ENCODE measurements at places on chromosomes 5 and 9.
A peak's percentile ranks its signal among the peaks of the same experiment; 100 is the strongest.

DNA sequence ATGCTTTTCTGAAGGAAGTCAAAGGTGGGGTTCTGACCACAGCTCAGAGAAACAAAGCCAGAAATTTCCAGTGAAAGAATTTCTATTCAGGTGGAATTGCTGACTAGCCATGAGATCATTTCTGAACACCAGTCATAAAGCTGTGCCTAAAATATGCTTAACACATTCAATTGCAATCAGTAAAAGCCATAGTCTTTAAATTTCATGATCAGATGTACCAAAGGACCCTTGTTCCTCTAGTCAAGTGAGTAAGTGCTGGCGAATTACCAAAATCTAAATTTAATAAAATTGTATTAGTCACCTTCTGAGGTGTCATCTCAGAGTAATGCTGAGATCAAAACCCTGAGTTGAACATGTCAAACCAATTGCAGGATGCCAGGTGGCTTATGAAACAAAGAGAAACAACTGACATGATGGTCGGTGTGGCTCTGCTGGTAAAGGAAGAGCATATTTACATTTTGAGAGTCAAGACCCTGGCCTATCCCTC is 334.2 kb upstream of the CCNH start:
- no peak for DNase-seq

DNA sequence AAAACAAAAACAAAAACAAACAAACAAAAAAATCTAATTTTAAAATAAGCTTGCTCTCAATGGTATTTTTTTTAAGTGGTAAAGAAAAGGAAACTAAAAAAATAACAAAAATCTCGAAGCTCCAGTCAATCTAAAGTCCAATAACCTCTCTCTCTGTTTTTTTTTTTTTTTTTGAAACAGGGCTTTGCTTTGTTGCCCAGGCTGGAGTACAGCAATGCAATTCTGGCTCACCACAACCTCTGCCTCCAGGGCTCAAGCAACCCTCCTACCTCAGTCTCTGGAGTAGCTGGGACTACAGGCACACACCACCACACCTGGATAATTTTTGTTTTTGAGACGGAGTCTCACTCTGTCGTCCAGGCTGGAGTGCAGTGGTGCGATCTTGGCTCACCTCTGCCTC is 25.9 kb upstream of the GLDC start:
- no peak for DNase-seq

DNA sequence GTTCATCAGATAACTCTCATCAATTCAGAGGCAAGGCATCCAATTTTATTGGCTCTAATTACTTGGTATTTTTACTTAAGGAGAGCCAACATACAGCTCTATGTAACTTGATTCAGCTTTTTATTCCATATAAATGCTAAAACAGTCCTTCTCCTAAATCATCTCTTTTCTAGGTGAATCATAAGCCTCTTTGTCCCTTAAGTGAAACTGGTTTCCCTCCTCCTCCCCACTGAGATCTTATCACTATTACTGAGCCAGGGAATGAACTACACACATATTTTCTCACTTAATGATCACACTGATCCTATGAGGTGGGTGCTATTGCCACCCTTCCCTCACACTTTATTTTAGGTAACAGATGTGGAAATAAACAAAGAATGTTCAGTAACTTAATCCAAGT is 1143.8 kb downstream of the MAT2B start:
- DNase-seq, result no peak

GRCh38 chr9:5113523-5113922 is 71.9 kb downstream of the INSL6 start:
- no peak for DNase-seq

DNA sequence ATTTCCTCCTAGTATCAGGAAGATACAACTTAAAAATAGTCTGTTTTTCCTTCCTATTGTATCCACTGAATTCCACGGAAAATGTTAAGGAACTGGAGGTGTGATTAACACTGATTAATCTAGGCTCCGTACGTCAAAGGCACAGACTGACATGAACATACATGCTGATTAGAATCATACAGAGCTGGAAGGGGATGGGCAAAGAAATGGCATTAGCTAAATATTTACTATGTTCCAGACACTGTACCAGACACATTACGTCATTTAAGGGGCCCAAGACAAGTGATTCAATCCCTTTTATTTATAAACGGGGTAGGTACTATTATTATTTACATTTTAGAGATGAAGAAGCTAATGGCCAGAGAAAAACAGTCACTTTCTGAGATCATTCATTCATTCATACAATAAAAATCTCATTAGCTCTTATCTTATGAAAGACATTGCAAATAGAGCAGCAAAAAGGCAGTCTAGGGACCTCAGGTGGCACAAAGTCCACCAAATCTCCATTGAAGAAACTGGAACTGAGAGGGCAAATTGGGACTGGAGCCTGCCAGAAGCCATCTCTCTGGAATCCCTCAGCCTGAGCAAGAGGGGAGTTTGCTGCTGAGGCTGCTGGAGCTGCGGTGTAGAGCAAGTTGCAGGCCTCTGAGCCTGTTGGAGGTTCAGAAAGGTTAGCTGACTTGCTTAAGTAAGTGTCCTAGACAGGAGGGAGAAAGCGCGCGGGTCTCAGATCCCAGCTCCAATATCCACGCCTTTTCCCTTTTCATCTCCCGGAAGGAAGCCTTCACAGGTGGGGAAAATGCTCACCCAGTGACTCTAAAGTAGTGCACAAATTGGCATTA is 1.6 kb upstream of the TGFBR1 start:
- no peak for DNase-seq

DNA sequence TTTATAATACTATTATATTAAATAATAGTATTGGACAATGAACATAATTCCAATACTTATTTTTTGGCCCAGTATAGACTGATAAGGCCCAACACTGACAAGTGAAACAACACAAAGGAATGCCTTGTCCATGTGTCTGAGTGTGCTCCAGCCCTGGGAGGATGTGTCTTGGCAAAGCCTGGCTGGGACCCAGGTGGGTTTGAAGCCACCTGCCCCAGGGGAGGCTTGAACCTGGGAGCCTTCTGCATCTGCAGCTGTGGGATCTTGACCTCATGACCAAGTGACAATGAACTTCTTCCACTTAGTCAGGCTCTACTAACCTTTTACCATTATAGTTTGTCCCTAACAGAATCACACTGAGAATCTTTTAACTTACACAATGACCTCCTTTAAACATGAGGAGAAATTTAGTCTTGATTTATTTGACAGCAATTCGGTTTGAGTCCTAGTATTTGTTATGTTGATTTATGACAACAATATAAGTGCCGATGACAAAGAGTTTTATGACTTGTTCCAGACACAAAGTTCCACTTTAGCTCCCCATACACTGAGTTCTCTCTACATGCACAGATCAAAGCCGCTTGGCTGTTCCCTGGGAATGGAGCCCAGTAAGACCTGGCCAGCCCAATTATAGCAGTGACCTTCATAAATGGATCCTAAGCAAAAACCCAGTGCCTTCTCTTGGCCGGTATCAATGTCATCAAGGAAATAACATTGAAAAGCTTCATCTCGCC is 294.5 kb downstream of the CTNND2 start:
- no peak for DNase-seq

GRCh38 chr5:173615884-173616576 is 420 bp downstream of the BOD1 start:
- peak; percentile 46 for DNase-seq

DNA sequence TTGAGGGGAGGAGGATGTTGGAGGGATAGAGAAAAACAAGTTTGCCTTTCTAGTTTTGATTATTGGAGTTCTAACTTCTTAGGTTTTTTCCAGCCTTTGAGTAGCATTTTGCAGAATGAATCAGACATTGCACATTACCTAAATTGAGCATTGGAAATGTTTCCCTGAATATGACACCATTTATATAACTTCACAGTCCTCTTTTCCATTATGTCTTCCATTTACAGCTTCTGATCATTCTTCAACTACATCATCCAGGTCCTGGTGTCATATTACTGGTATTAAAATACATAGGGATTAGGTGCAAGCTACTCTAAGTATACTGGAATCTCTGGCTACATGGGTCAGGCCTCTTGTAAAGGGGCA is 286.1 kb downstream of the ARHGAP26 start:
- no peak for DNase-seq

DNA sequence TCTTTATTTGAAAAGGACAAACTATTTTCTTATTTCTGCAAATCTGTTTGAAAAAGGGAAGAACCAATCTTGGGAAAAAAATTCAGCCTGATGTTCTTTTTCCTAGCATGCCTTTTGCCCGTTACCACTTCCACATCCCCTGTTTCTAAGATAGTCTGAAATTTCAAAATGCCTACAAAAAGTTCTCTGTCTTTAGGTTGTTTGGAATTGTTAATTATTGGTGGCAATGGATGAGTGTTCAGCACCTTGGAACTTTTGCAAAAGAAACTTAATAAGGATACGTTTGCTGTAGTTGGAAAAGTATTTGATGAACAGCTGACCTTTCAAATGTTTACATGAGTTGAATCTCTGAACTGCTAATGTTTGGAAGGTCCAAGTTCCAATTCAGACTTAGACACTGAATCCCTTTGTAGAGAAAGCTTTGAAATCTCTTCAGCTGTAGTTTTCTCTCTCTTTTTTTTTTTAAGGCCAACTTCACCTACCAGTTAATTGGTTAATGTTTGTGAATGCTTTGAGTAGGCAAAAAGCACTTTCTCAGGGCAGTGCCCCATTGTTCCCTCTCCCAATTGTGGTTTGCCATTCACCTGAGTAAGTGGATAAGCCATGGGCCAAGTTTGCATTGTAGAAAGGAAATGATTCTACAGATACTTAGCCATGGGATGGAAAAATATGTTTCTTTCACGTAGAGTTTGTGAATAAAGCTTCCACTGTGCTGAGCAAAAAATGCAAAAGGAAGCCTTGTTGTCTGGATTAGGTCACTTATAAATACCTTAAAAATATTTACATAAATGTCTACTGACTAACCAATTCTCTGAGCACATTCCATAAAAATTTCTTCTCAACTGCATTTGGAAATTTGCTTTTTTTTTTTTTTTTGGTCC is 156.4 kb upstream of the ELL2 start:
- no peak for DNase-seq

DNA sequence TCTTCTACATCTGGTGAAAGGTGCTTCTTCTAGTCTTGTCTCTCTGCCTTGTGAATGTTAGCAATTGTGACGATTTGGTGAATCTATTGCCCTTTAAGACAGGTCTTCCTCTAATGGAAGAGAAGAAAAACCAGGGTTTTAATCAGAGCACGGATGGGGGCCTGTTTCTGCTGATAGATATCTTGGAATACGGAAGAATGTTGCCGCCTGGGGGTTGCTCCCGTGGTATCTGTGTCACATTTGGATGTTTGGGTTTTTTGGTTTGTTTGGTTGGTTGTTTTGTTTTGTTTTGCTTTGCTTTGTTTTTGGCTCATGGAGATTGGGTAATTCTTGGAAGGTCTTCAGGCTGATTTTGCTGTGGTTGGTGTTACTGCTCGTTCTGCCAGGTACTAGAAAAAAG is 9.7 kb upstream of the SLC1A3 start:
- DNase-seq, result no peak

GRCh38 chr9:35042081-35042604 is 30.3 kb downstream of the VCP start:
- DNase-seq, result no peak

- DNase-seq, result no peak
Measured at GRCh38 chr9:73613092-73613701, 461.5 kb downstream of the ANXA1 start.

- no peak for DNase-seq
Measured at GRCh38 chr9:136039488-136039887, 55.6 kb downstream of the NACC2 start.

DNA sequence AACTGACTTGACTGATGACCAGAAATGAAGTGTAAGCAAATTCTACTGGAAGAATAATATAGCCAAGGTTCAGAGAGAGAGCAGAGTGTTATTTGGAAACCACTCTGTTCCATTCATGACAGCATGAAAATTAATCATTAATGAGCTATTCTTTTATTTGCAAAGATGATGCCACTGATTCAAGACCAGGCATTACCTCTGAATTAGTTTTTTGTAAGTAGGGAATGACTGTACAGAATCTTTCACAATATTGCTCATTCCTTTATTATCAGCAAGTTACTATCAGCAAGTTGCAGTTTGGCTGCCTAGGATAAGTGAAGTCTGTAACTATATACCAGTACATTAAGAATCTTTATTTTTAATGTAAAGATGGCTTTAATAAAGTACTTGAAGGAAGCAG is 75.1 kb upstream of the RGMB start:
- no peak for DNase-seq

GRCh38 chr9:129333617-129334104 is 155.6 kb upstream of the IER5L start:
- DNase-seq, result no peak

- no peak for DNase-seq
Measured at GRCh38 chr9:109310486-109310901, 10.4 kb downstream of the EPB41L4B start.

DNA sequence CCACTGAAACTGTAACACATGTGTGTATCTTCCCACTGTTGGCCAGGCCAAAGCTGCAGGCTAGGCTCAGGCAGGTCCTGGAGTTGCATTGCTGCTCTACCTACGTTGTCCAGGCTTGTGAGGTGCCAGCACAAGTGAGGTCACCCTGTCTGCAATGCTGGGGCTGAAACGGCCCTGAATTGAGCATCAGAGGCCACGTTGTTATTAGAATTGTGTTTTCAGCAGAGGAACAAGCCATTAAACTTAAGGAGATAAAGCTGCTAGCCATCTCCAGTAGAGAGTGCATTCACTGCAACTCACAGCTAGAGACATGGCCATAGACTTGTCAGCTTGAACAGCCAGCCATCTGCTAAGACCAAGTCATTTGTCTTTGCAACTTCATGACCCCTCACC is 191.8 kb downstream of the SEMA6A start:
- DNase-seq, result no peak

DNA sequence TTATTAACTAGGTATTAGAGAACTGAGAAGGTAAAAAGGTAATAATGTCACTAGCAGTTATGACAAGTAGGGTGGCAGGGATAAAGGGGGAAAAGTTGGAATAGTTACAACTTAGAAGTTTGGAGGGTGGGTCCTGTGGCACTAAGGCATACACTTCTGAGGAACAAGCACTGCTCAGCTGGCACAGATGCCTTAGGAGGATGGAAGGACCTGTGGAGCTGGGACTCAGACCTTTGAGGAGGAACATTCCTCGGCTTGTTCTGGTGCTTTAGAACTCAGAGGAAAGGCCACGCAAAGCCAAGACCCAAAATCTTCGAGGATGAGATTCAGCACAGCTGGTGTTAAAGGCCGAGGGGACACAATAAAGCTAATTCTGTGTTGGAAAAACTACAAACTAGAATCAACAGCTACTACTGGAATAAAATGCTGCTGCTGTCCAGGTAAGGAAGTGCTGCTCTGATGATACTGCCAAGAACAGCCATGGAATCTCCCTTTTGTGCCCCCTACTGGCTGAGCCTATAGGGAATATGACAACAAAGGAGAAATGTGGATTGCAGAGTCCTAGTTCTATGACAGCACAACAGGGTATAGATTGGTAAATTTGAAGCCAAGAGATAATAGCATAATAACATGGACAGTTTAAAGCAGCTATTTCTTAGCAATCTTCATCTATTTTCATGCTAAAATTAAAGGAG is 126.7 kb downstream of the SLC25A46 start:
- no peak for DNase-seq

- peak; percentile 40 for DNase-seq
Measured at GRCh38 chr9:69919461-69920061, 98.9 kb downstream of the CFAP95 start.

Measured in AG09309 (cell line).